ENCODE measurements at places on chromosomes 5 and 9.

GRCh38 chr9:2557693-2558092 lies 63.9 kb upstream of the VLDLR start:
- no peak for DNase-seq

DNA sequence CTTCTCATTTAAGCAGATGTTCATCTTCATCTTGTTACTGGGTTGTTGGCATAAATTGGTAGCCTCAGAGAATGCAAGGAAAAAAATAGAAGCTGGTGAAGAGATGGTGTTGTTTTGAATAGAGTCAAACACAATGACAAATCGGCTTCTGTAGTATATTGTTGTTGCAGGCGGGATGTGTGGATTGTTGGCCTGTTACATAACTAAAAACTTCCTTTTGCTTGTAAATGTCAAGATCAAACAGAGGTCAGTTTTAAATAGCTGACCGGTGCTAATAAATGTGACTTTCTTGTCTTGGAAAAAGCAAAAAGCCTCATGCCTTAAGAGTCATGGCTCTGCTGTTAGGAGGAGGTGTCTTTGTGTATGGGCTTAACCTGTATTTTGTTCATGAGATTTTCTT lies 59.2 kb downstream of the CCDC192 start:
- no peak for DNase-seq

- no peak for DNase-seq
Measured at GRCh38 chr5:43104057-43104456, 16.7 kb upstream of the ZNF131 start.

- DNase-seq, result no peak
Measured at GRCh38 chr9:132216861-132217619, 55.2 kb downstream of the NTNG2 start.

All from activated effector memory CD4-positive, alpha-beta T cell treated with Interleukin-2 at 50 U/mL for 16 hours (primary cell).